PC-9 (cell line): ENCODE measurements at places on chromosomes 12 and 14. TPM values are rescaled to one million over a fixed set of nuclear protein-coding genes. Genes with fewer than 3 reads are reported as not detected.

DNA sequence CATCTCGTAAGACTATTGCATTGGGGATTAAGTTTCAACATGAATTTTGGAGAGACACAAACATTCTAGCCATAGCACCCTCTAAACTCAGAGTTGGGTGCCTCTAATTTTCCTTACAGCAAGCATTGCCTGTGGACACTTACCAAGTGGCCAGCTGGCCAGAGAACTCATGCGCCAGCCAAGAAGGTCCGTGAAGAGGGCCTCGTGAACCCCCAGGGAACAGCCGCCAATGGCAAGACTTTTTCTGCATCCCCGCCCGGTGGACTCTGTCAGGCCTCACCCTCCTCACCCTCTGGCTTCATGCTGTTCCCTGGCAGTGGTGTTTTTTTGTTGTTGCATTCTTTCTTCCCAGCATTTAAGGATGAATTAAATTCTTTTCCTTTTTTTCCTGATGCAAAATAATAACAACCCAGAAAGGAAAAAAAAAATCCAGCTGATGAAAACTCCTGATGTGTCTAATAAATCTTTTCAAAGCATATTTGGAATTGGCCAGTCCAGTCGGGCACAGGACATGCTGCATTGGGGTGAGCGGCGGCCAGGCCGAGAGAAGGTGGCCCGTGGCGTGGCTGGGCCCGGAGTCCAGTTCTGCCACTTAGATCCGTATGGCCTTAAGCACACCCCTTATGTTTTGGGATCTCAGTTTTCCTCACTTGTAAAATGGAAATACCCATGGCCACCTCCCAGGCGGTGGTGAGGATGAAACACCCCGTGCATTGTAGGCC, 191.9 kb upstream of the DIO3 start:
- DNase-seq: no peak

PIK3C2G gene
- 0.30 and 1.4 TPM in 2 replicates for total RNA-seq

KERA gene
- total RNA-seq: not detected in 2 replicates

DNA sequence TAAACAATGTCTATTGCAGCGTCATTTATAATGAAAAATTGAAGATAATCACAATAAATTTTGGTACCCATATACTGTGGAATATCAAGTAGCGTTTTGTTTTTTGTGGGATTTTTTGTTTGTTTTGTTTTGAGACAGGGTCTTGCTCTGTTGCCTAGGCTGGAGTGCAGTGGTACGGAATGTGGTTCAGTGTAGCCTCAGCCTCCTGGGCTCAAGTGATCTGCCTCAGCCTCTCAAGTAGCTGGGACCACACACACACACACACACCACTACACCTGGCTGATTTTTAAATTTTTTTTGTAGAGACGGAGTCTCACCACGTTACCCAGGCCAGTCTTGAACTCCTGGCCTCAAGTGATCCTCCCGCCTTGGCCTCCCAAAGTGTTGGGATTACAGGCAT, 6.6 kb downstream of the ZNF664 start:
- no peak for DNase-seq

RAPGEF3 gene
- total RNA-seq: 4.1 and 5.7 TPM in 2 replicates

- DNase-seq: no peak
Observed at GRCh38 chr14:102486513-102487203, 22.9 kb downstream of the ANKRD9 start.

GRCh38 chr12:71503579-71504391, 64.2 kb downstream of the LGR5 start:
- DNase-seq: no peak

GRCh38 chr12:288687-289086, 26.1 kb upstream of the SLC6A13 start:
- DNase-seq: no peak

DNA sequence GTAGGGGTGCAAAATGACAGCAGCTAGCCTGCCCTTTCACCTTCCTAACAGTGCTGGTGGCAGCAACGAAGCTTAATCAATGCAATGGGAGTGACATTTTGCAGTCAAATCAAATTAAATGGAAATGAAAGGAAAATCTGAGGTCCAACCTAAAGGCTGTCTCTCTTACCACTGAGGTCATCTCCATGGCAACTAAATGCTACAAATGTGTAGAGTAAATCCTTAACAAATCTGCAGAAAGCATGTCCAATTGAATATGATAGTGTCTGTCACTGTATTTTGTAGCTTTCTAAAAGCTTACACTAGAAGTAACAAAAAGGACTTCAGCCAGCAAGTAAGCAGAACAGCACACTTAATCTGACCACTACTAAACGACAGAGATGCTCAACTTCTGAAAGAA, 488.8 kb downstream of the BCAT1 start:
- DNase-seq: no peak

DNA sequence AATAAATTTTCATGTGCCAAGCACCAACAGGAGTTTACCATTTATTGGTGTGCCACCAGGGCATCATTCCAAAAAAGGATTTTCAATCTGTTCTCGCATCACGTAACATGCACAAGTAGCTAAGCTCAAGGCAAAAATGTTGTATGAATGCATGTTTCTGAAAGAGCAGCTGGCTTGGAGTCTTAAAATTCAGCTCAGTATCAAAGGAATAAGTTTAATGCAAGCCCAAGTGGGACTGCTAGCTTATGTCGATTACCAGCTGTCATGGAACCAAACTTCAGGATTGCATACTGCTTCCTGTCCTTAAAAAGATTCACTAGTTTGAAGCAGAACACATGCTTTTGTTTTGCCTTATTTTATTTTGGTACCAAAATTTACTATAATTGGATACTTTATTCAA, 437.0 kb downstream of the FSCB start:
- DNase-seq: no peak

PAX9 gene
- total RNA-seq: 7.6 and 8.5 TPM in 2 replicates

CRY1 gene
- total RNA-seq: 15.7 and 18.1 TPM in 2 replicates

DNA sequence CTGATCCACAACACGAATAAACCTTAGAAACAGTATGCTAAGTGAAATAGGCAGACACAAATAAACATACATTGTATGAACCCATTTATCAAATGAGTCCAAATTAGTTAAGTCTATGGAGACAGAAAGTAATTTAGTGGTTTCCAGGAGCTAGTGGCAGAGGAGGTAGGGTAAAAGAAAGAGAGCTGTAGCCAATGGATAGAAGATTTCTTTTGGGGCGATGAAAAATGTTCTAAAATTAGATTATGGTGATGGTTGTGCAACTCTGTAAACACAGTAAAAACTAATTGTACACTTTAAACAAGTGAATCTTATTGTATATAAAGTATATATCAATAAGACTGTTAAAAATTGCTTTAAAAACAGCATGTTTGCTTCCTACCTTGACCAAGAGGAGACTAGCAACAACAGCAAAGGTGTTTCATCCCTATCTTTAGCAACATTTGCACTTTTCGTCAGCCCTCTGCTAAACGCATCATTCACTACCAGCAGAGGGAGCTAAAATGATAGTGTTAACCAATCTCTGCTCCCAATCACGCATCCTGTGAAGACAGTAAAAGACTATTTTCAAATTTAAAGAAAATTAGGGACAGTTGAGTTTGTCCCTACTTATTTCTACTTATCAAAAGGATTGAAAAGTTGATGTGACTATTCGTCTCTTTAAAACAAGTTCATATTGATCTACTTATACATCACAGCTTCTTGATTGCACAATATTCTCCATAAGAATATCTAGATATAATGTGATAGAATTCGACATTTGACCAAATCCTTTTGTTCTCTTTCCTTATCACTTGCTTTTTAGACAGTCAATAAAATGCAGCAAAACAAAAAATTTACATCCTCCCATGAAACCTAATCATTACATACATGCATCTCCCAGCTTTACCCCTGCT, 24.0 kb upstream of the LGR5 start:
- DNase-seq: peak; percentile 14

PIANP gene
- total RNA-seq: not detected in 2 replicates

GRCh38 chr12:56202366-56202765, 13.1 kb upstream of the SMARCC2 start:
- no peak for DNase-seq

DNA sequence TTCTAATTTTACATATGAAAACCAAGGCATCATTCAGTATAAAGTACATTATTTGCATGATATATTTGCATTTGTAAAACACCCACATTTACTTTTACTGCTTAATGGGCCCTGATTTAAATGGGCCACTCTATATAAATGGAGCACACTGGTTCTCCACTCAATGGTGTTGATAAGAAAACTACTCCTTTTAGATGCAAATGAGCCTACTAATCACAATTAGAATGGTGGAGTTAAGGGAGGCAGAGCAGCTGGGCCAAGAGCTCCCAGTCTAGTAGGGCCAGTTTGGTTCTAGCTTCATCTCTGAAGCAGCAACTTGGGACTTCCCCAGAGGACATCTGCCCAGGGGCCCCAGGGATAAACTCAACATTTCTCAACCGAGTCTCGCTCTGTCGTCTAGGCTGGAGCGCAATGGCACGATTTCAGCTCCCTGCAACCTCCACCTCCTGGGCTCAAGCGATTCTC, 120.7 kb downstream of the FOXN3 start:
- DNase-seq: no peak

RAD51AP1 gene
- total RNA-seq: 50.1 and 54.7 TPM in 2 replicates

- DNase-seq: no peak
Observed at GRCh38 chr14:64614805-64615391, 65.1 kb downstream of the PPP1R36 start.

GRCh38 chr12:124883263-124884130, 19.8 kb upstream of the SCARB1 start:
- DNase-seq: no peak

DNA sequence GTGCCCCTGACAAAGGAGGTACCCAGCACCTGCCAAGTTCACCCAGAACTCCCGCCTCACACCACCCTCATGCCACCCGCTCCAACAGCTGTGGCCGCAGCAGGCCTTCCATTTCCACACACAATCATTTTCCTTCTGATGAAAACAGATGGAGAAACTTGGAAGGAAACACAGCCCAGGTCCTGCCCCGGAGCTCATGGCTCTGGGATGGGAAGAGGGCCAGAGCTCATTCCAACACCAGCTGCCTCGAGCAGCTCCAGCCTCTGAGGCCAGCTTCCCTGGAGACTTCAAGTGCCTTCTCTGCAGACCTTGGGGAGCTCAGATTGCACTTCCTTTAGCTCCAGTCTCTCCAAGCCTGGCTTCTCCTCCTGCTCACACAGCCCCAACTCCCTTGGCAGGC, 55.1 kb upstream of the CMKLR1 start:
- no peak for DNase-seq

DNA sequence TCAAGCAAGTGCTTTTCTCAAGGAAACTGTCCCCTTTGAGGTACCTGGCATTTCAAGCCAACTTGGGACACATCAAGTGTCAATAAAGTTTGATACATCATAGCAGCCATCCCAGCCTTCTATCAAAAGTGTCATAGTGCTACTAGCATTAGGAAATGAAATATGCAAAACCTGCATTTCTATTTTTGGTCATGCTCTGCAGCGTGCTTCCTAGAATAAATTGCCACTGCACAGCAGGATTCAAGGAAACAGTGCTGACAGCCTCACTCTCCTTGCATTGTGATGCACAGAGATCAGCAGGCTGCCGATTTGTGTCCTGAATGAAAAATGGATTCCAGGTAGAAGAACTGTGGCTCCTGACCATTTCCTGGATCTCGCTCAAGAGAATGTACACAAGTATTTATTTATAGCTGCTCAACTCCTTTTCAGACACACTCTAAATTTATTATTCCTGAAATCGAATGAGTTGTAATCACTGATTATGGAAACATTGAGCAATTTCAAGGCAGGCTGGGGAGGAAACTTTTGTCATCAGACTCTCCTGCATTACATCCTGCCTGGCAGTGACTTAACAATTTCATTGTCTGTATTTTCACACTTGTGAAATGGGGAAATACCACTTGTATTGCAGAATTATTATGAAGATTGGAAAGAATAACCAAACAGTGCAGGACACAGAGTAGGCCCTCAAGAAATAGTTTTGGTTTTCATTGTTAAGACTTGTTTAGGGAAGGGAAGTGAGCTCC, 120.9 kb downstream of the SLC38A6 start:
- DNase-seq: peak; percentile 27

DNA sequence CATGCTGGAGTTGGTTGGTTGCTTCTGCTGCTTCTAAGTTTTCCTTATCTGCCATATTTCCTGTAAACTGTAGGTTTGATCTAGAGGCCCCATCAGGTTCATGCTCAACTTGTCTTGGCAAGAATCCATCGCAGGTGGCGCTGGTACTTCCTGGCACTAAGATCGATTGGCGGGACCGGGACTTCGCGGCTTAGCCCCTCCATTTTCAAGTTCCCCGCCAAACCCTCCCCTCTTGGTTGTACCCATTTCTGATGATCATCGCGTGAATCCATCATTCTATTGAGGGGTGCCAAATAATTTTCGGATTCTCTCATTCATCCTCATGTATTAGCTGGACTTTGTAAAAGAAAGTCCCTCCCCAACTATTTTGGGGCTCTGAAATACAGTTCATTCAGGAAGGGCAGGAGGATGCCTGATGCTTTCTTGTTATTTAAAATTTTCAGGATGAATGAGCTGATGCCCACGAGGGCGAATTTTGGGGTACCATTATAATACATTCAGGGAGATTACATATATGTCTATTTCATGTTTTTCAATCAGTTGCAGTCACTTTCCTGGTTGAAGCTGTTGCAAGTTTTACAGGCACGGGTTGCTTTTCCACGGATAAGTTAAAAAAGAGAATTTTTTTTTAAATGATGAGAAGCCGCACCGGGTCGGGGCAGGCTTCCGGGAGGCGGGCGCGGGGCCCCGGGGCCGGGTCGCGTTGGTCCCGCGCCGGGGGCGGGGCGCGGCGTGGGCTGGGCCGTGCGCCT, 395 bp upstream of the BRI3BP start:
- peak; percentile 81 for DNase-seq

TAS2R8 gene
- not detected in 2 replicates for total RNA-seq

TAS2R30 gene
- total RNA-seq: 2.9 and 3.1 TPM in 2 replicates

GYS2 gene
- total RNA-seq: not detected in 2 replicates

TEX52 gene
- total RNA-seq: not detected in 2 replicates

DNA sequence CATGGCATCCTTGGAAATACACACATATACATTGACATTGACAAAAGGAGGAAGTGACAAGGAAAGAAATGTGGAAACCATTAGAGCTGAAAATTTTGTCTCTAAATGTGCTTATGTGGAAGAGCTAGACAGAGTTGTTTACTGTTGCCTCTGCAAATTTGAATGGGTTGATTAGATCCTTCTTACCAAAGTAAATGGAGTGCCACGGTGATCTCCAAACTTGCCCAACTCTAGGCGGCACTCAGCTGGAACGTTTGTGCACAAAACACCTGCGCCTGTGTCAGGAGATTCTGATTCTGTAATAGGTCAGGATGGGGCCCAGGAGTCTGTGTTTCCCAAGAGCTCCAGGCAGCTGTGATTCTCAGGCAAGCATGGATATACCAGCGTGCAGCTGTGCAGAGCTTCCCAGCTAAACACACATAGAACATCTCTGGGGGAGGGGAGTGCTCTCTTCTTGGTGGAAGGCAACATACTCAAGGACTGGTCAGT, 77.8 kb upstream of the BDKRB2 start:
- no peak for DNase-seq
